ENCODE measurements at places on chromosomes 2 and 18. TPM values are rescaled to one million over a fixed set of nuclear protein-coding genes. Genes with fewer than 3 reads are reported as not detected.

The GBX2 gene
- not detected for total RNA-seq

GRCh38 chr18:457140-457519 lies 43.4 kb downstream of the COLEC12 start:
- DNase-seq: no peak
- H3K4me3 ChIP-seq: peak overlapping the region; percentile 62
- no peaks in the 10 kb centered on the region for H3K27me3 ChIP-seq

GRCh38 chr2:144876013-144876412 lies 356.1 kb upstream of the ZEB2 start:
- H3K4me1 ChIP-seq: peaks cover 13% of the 10 kb centered on the region
- no peak overlapping the region for H3K4me3 ChIP-seq
- no peaks in the 10 kb centered on the region for H3K27me3 ChIP-seq
- H3K36me3 ChIP-seq: no peaks in the 10 kb centered on the region
- no peak for DNase-seq
- no peak overlapping the region for H3K27ac ChIP-seq

- no peak overlapping the region for H3K4me3 ChIP-seq
- no peaks in the 10 kb centered on the region for H3K27me3 ChIP-seq
- H3K27ac ChIP-seq: no peak overlapping the region
- no peaks in the 10 kb centered on the region for H3K36me3 ChIP-seq
Observed at GRCh38 chr2:122636097-122636496, 880.6 kb downstream of the TSN start.

DNA sequence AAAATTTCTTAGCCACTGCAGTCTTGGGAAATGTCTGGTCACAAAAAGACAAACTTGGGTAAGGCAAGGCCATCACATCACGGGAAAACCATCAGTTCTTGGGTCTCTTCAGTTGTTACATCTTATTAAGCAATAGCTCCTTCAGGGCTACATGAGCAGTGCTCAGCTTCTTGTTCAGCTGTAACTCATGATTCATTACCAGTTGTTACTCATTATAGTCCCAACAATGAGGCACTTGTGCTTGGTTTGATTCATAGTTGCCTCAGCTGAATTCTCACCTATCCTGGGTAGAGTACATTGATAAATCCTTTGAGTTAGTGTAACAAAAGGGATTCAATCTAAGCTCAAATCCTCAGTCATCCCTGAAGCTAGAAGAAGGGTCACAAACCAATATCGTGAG lies 102.4 kb upstream of the DCC start:
- H3K4me3 ChIP-seq: no peak overlapping the region
- no peak overlapping the region for H3K27ac ChIP-seq
- no peaks in the 10 kb centered on the region for H3K36me3 ChIP-seq
- no peak for DNase-seq

DNA sequence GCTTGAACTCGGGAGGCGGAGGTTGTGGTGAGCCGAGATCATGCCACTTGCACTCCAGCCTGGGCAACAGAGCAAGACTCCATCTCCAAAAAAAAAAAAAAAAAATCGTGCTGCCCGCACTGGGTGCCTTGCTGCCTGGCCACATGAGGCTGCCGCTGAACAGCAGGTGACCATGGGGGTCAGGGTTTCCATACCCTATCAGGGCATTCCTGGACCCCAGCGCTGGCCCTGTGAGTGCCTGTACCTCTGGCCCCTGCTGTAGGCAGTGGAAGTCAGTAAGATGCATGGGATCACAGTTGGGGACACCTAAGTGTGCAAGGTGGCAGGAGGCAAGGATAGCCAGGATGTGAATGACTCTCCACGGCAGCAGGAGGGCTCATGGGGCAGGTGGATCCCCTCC lies 18.9 kb downstream of the SAG start:
- H3K27ac ChIP-seq: no peak overlapping the region
- H3K4me3 ChIP-seq: no peak overlapping the region
- no peaks in the 10 kb centered on the region for H3K4me1 ChIP-seq
- no peaks in the 10 kb centered on the region for H3K27me3 ChIP-seq
- H3K36me3 ChIP-seq: no peaks in the 10 kb centered on the region

DNA sequence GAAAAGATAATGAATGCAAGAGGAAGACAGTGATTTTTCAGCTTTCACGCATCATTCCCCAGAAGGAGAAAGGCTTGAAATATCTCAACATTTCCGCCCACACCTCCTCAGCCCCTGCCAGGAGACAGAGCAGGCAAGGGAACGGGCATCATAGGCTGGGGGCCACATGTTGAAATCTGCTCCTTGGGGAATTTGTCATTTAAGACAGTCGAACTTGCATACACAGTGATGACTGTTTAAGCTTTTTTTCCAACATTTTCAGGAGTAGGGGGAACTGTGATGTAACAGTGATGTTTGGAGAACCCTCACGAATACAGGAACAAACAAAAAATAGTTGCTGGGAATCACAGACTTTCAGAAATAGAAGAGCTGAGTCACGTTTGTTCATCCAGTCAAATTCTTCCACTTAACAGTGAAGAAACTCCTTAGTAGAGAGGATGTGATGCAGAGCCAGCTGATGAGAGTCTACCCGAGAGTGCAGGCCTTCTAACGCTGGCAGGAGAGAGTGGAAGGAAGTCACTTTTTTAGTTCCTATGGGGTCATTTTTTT lies 266.8 kb downstream of the ALPK2 start:
- H3K36me3 ChIP-seq: no peaks in the 10 kb centered on the region
- H3K27me3 ChIP-seq: no peaks in the 10 kb centered on the region
- peak overlapping the region; percentile 31 for H3K27ac ChIP-seq
- DNase-seq: peak; percentile 8
- H3K4me1 ChIP-seq: no peaks in the 10 kb centered on the region

The PLEKHA3 gene
- 22.5 TPM for total RNA-seq

DNA sequence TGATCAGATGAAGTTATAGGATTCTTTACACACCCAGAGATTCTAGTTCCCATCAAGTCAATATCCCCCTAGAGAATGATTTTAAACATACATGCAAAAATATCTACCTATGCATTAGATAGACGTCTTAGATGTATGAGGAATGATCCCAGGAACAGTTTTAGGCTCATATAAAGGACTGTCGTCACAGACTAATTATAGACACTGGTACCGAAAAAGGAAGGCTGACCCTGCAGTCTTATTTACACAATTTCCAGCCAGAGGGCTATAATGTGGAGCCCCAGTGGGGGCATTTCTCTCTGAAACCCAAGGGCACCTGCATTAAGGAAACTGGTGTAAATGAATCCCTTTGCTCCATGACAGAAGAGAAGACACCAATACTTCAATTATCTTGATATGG lies 170.4 kb downstream of the ZNF521 start:
- no peaks in the 10 kb centered on the region for H3K36me3 ChIP-seq
- H3K4me1 ChIP-seq: no peaks in the 10 kb centered on the region
- no peak overlapping the region for H3K4me3 ChIP-seq
